ENCODE measurements at places on chromosomes 2 and 18.

- no peak for DNase-seq
Observed at GRCh38 chr18:3493501-3494244, 43.7 kb downstream of the TGIF1 start.

DNA sequence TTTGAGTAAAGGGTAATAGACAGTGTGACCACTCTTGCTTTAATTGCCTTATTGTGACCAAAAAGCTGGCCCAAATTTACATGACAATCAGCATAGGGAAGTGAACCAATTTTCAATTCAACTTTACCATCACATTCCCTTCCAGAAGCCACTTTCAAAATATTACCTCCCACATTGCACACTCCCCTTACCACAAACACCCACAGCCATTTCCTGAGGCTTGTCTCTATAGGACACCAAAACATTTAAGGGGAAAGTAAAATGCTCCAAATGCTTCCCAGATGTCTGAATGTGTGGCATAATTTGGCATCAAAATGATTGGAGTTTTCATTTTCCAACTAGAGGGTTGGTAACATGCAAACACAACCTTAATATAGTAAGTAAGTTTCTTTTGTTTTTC lies 616.1 kb downstream of the SLC4A3 start:
- DNase-seq: no peak

- no peak for DNase-seq
Observed at GRCh38 chr2:174902506-174903263, 102.5 kb downstream of the CHN1 start.

GRCh38 chr2:2123238-2123637 lies 207.8 kb downstream of the MYT1L start:
- DNase-seq: no peak

Measured in immature natural killer cell (primary cell).